ENCODE measurements at places on chromosomes 2 and 18.

DNA sequence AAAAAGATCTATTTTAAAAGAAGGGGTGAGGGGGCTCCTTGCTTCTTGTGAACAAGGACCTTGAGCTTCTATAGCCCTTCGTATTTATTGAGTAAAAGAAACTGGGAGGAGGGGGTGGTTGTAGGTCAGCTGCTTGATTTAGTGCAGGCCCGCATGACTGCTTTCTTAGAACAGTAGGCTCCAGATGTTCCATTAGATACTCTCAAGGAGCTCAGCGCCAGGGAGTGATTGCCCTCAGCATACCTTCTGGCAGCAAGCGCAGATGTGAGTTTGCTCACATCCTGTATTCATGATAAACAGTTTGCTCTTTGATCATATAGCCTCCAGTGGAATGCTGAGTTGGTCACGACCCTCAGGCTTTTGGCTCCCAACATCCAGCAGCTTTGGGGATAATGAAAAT, 108.9 kb upstream of the XPO1 start:
- DNase-seq = no peak

DNA sequence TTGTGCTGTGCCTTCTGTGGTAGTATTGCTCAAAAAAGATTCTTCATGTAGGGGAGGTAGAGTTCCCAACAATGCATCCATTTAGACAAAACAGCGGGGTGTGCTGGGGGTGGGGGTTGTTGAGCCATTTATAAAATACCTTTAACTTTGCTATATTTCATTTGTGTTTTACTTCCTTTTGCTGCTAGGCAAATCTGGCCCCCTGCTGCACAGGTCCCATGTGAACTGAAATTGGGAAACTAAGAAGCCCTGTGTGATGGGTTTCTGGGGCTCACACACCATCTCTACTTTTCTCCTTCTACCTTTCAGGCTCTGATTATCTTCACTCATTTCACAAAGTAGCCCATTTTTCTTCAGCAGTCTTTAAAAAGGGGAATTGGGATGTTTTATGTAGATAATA, 52.7 kb upstream of the ITGA4 start:
- no peak for DNase-seq

DNA sequence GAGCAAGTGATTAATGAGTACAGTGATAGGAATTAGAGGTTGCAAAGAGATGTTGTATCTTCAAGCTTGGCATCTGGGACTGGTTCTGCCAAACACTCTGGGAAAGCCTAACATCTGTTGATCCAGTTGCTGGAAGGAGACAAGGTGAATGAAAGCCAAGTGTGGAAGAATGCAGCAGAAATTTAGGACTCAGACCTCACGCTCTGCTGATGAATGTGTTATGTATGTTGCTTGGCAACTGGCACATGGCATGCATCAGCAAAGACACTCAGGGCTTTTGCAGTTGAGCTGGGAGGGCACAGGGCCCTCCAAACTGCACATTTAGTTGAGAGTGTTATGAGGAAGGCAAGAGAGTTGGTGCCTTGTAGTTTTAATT, 105.5 kb downstream of the COLEC12 start:
- no peak for DNase-seq

- DNase-seq = no peak
Observed at GRCh38 chr2:233029321-233029720, 3.2 kb upstream of the NEU2 start.

- DNase-seq = no peak
Observed at GRCh38 chr2:166067229-166067628, 60.6 kb downstream of the SCN1A start.

- no peak for DNase-seq
Observed at GRCh38 chr2:47173986-47174732, 19.1 kb upstream of the STPG4 start.

DNA sequence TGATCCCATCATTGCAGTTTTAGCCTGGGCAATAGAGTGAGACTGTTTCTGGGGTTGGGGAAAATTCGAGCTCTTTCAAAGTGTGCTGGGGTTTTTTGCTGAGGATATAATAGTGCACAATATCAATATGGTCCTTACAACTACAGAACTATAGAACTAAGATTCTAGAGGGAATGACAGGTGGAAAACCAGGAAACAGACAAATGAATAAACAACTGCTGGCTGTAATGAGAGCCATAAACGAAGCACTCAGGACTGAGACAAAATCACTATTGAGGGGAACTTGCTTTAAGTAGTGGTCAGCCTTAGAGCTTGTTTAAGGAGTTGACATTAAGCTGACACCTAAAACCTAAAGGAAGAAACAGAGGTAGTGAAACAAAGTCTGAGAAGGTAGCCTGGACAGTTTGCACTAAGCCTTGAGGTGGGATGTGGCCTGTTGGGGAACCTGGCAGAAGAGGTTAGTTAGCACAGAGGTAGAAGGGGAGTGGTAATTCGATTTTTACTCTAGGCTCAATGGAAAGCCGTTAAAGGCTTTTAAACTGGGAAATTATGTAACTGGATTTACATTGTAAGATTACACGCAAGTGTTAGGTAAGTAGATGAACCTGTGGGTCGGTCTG, 33.8 kb downstream of the LCLAT1 start:
- no peak for DNase-seq

DNA sequence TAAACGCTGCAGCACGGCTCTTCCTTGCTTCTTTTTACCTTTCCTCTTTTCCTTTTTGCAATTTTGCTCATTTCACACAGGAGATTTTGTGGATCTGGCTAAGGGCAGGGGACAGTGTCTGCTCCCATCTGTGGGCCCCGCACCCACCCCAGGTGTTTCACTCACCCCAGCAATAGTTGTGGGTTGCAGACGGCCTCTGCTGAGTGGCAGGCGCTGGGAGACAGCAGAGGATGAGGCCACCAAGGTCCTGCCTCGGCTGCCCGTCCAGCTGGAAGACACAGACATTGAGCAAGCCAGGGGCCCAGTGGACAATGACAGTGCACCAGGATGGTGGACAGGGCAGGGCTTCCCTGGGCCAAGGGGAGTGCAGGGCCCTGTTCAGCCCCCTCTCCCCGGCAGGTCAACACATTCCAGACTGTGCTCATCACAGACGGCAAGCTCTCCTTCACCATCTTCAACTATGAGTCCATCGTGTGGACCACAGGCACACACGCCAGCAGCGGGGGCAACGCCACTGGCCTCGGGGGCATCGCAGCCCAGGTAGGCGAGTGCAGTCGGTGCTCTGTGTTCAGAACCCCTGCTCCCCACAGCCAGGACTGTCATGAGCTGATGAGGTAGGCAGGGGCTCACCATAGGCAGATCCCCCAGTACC, 35.0 kb downstream of the SNED1 start:
- DNase-seq = no peak
